GDM1 (cell line): ENCODE measurements at places on chromosomes 3 and 15.

- DNase-seq = no peak
Observed at GRCh38 chr15:89876396-89877082, 17.3 kb downstream of the AP3S2 start.

DNA sequence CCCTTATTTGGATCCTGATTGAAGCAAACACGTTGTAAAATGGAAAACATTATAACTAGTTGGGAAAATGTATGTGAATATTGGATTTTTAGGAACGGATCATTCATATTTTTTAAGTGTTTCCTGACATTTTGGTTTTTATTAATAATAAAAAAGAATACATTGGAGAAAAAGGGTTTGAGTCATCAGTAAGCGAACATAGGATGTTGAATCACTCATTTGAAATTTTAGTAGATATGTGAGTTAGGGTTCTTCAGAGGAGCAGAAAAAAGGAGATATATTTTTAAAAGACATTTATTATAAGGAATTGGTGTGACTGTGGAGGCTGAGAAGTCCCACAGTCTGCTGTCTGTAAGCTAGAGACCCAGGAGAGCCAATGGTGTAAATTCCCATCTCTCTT is 258.5 kb downstream of the PTPRG start:
- DNase-seq = no peak

GRCh38 chr15:79204886-79205675 is 77.4 kb upstream of the ANKRD34C start:
- DNase-seq = no peak

GRCh38 chr3:65230261-65231139 is 542.7 kb upstream of the ADAMTS9 start:
- no peak for DNase-seq

DNA sequence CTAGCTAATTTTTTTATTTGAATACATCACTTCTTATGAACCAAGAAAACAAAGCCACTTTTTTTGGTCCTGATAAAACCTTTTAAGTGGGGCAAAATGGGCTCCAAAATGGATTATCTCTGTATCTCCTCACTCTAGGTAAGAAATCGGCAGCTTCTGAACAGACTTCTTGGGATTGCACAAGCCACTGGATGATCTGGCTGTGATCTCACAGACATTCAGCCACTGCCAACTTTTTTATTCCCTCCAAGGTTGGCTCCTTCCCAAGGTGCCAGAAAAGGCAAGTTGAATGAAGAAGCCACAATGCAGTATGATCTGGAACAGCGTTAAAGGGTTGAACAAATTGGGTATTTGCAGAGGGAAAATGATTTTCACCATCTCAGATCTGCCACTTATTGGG is 73.2 kb downstream of the PRICKLE2 start:
- no peak for DNase-seq

DNA sequence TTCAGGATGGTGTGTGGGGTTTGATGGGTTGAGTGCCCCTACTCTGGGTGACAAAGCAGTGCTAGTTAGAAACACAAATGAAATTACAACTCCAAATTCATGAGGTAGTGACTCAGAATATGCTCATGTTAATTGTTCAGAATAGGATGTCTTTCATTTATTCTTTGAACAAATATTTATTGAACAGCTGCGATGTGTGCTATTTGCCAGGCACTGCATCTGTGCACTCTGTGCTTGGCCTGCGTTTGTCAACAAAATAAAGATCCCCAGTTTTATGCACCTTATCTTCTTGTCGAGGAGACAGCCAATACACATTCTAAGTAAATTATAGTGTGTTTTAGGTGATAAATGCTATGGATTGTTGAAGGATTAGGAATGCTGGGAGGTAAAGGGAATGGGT is 27.3 kb downstream of the MED12L start:
- DNase-seq = no peak

DNA sequence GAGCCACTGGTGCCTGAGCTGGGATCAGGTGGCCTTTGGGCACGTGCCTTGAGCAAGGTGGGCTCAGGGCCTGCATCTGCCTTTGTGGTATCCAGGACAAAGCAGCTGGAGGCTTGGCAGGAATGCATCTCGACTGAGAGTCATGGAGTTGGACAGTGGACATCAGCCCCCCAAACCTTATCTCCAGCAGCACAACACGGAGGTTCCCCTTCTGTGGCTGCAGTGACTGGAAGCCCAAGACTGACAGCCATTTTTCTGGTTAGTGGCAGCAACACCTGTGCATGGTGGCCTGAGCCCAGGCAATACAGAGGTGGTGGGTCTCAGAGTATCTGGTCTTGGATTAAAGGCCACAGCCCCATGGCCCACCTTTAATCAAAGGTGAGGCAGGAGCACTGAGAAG is 27.8 kb upstream of the TSEN2 start:
- DNase-seq = no peak

- DNase-seq = no peak
Observed at GRCh38 chr15:94930441-94930840, 699.1 kb downstream of the MCTP2 start.

- no peak for DNase-seq
Observed at GRCh38 chr15:51077221-51078153, 17.2 kb downstream of the TNFAIP8L3 start.

- no peak for DNase-seq
Observed at GRCh38 chr3:77052733-77053670, 13.1 kb downstream of the ROBO2 start.

GRCh38 chr15:98003518-98003917 is 43.0 kb downstream of the ARRDC4 start:
- no peak for DNase-seq

GRCh38 chr15:65088643-65089021 is 12.1 kb downstream of the KBTBD13 start:
- no peak for DNase-seq

- no peak for DNase-seq
Observed at GRCh38 chr3:146314871-146315270, 64.0 kb upstream of the PLSCR4 start.

- DNase-seq = no peak
Observed at GRCh38 chr15:31148297-31149087, 47.0 kb upstream of the TRPM1 start.

DNA sequence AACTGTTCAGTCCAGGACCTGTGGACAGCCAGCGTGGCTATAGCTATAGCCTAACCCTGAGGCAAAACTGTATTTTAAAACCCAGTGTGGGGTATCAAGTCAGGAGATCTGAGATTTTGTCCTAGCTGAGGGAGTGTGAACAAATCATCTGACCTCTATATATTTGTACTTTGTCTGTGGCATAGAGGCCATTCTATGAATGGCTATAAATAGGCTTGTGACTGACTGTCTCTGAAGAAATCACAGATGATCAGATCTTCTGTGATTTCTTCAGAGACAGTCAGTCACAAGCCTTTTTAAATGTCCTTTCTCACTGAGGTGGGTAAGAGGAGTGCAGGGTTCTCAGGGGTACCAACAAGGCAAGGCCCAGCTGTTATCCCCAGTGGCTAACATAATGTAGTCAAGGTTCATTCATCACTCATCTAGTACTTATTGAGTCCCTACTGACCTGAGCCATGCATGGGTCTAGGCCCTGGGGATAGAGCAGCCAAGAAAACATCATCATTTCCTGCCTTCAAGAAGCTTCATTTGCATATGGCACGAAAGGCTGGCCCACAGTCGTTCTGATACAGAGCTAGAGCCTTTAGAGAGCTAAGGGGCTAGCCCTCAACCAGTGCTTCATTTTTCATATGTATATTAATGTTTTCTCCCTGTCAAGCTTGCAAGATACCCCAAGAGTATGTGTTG is 53.3 kb downstream of the TIPARP start:
- DNase-seq = no peak

- DNase-seq = no peak
Observed at GRCh38 chr15:70084461-70084860, 13.3 kb downstream of the TLE3 start.

- no peak for DNase-seq
Observed at GRCh38 chr3:58285334-58285733, 20.7 kb upstream of the RPP14 start.

DNA sequence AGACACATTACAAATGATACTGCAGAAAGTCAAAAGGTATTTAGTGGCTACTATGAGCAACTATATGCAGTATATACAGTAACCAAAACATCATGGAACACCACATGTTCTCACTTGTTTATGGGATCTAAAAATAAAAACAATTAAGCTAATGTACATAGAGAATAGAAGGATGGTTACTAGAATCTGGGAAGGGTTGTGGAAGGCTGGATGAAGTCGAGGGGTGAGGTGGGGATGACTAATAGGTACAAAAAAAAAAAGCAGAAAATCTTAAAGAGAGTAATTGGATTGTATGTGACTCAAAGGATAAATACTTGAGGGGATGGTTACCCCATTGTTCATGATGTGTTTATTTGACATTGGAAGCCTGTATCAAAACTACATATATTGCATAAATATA is 848.8 kb upstream of the GBE1 start:
- no peak for DNase-seq

GRCh38 chr15:78049691-78050440 is 27.6 kb downstream of the TBC1D2B start:
- DNase-seq = peak; percentile 74

DNA sequence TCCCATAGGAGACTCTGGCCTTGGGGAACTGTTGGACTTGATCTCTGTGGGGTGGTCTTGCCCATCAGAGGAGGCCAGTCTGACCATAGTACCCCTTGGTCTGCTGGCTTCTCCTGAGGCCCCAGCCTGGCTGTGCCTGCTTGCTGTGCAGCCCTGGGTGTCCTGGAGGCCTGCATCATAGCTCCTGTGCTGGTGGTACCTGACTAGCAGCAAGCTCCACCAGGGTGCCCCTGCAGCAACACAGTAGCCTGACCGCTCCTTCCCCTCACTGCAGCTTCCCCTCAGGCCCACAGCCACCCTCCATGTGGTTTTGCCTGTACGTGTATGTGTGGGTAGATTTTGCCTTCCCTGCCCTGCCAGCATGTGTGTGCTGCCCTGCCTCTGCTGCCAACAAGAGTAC is 85.6 kb upstream of the TTC14 start:
- no peak for DNase-seq
